ENCODE measurements at places on chromosomes 11 and 22.

GRCh38 chr11:1344056-1344635 lies 34.7 kb upstream of the TOLLIP start:
- no peak for DNase-seq

DNA sequence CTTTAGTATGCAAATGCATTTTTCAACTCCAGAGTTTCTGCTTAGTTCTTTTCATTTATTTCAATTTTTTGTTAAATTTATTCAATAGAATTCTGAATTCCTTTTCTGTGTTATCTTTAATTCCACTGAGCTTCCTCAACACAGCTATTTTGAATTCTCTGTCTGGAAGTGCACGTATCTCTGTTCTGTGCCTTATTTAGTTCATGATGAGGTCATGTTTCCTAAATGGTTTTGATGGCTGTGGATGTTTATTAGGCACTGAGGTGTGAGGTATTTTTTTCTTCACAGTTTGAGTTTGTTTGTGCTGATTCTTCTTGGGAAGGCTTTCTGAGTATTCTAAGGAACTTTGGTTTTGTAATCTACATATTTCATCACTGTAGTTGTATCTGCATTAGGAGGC lies 2042.8 kb upstream of the RAG2 start:
- DNase-seq: no peak

- DNase-seq: no peak
Measured at GRCh38 chr11:72075109-72075508, 5.2 kb downstream of the NUMA1 start.

DNA sequence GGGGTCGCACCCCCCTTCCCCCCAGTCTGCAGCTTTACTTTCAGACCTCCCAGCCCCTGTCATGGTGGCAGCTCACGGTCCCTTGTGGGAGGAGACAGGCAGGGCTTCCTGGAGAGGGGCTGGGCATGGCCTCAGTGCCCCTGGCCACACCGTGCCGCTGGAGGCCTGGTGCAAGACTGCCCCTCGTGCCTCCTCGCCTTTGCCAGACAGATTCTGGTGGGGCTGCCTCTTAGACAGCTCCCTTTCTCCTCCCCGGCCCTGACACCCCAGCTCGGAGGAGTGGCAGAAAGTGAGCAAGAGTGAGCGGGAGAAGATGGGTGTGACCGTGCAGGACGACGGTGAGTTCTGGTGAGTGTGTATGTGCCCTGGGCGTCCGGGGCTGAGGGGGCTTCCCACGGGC lies 12.1 kb upstream of the MYO7A start:
- DNase-seq: no peak

GRCh38 chr11:457111-457760 lies 7.2 kb downstream of the PTDSS2 start:
- DNase-seq: no peak

DNA sequence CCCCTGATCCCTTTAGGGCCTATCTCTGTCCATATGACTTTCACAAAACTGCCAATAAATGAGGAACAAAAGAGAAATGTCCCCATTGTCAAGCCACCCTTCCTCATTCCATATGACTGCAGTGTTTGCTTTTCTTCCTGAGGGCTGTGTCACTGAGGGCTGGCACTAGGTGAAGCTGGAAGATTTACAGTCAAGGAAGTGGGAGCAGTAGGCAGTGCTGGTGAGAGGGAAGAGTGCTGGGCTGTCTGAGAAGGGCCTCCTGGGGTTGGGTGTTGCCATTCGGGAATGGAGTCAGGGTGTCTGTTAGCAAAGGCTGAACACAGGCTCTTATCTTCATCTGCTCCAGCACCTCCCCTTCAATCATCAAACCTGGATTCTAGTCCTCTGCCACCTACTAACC lies 30.9 kb downstream of the INSC start:
- no peak for DNase-seq

GRCh38 chr11:61080526-61080925 lies 21.8 kb upstream of the CD5 start:
- no peak for DNase-seq

GRCh38 chr11:110026858-110027626 lies 66.2 kb upstream of the ZC3H12C start:
- DNase-seq: no peak

- no peak for DNase-seq
Measured at GRCh38 chr11:129973809-129974208, 28.8 kb downstream of the PRDM10 start.

DNA sequence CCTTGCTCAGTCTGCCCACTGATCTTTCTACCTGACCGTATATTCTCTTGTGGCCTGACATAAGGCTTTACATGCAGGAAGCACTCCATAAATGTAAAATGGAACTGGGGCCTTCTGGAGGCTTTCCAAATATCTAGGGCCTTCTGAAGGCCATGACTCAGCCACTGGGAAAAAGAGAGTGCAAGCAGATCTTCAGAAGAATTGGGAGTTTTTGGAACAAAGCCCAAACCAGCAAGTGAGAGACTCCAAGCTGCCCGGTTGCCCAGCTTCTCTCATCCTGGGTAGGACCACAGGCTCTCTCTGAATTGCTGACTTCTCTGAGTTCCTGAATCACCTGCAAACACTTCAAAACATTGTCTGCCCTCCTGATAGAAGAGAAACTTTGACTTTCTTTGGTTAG lies 107.9 kb upstream of the BMAL1 start:
- DNase-seq: no peak

GRCh38 chr22:23389271-23390071 lies 190.6 kb downstream of the IGLL1 start:
- DNase-seq: no peak

DNA sequence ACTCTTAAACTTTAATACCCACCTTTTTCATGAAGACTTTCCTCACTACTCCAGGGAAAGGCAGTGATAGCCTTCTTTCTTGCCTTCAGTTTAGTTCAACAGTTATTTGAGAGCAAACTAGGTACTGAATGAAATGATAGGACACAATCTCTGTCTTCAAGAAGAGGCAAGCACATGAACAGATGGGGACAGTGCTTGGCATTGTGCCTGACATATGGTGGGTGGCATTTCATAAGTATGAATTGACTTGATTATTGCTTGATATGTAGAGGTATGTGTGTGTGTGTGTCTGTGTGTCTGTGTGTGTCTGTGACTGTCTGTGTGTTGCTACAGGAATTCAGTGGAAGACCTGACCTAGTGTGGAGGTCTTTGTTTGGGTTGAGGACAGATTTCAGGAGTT lies 504.1 kb downstream of the NELL1 start:
- no peak for DNase-seq

- DNase-seq: no peak
Measured at GRCh38 chr11:31767685-31768084, 43.4 kb downstream of the PAX6 start.

- DNase-seq: no peak
Measured at GRCh38 chr11:2143799-2144543, 4.8 kb upstream of the IGF2 start.

DNA sequence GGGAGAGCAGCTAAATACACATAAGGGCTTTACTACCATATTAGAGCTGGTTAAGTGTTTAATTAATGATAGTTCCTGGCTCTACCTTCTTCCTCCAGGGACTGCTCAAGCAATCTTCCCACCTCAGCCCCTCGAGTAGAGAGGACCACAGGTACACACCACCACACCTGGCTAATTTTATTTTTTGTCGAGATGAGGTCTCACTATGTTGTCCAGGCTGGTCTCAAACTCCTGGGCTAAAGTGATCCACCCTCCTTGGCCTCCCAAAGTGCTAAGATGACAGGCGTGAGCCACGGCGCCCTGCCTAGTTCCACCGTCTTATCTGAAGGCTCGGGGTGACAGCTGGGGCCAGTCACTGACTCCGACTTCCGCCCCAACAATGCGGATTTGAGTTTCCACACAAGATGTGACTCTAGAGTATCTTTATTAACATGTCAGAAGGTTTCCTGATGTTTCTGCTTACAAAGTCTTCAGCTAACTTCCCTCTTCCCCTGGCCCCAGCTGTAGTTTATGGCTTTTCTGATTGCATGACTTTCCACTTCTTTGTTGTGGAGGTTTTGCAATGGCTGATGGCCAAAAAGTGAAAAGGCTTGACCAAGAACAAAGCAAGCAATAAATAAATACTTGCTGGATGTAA lies 16.8 kb downstream of the TPST2 start:
- DNase-seq: no peak

GRCh38 chr11:129324533-129325175 lies 51.0 kb upstream of the BARX2 start:
- DNase-seq: no peak

- no peak for DNase-seq
Measured at GRCh38 chr11:15672825-15673224, 558.1 kb downstream of the INSC start.

DNA sequence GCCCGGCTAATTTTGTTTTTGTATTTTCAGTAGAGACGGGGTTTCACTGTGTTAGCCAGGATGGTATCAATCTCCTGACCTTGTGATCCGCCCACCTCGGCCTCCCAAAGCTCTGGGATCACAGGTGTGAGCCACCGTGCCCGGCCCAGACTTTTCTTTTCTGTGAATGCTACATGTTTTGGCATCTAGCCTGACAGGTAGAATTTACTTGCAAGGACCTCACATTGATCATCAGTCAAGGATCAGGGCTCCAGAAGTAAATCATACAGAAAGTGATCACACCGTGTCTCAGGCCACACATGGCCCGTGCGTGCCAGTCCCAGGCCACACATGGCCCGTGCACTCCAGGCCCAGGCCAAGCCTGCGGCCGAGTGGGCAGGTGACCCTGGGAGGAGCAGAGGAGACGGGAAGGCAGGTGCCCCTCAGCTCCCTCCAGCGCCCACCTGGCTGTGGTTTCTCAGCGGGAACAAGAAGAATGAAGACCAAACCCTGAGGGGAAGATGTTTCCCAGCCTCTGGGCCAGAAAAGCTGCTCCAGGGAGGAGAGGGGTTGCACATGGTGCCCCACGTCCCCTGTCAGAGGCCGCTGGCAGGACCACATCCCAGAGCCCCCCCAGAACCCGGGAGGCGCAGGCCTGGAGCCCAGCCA lies 76.2 kb downstream of the BRD1 start:
- no peak for DNase-seq

DNA sequence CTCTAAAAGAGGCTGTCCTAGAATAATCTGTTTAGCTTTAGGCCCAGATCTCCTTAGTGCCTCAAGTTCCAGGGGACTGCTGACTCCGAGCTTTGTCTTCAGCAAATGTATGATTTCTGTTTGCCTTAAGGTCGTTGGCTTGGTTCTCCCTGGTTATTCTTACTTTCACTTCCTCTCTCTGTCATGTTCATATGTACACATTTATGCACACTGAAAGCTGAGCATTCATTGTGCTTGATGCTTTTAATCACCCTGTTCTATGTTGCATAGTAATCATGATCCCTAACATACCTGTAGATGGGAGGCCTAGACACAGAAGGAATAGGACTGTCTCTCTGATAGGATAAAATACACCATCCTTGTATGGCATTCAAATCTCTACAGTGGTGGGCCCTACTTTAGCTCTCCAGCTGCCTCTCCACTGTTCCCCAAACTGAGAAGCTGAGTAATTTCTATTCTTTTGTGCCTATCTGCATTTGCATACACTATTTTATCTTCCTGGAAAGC lies 7.2 kb downstream of the PPFIBP2 start:
- DNase-seq: no peak

- peak; percentile 38 for DNase-seq
Measured at GRCh38 chr11:120912504-120912903, 111.4 kb upstream of the TBCEL start.

GRCh38 chr11:67997475-67997921 lies 6.4 kb downstream of the UNC93B1 start:
- no peak for DNase-seq

GRCh38 chr11:3135481-3136440 lies 29.3 kb downstream of the OSBPL5 start:
- DNase-seq: no peak

DNA sequence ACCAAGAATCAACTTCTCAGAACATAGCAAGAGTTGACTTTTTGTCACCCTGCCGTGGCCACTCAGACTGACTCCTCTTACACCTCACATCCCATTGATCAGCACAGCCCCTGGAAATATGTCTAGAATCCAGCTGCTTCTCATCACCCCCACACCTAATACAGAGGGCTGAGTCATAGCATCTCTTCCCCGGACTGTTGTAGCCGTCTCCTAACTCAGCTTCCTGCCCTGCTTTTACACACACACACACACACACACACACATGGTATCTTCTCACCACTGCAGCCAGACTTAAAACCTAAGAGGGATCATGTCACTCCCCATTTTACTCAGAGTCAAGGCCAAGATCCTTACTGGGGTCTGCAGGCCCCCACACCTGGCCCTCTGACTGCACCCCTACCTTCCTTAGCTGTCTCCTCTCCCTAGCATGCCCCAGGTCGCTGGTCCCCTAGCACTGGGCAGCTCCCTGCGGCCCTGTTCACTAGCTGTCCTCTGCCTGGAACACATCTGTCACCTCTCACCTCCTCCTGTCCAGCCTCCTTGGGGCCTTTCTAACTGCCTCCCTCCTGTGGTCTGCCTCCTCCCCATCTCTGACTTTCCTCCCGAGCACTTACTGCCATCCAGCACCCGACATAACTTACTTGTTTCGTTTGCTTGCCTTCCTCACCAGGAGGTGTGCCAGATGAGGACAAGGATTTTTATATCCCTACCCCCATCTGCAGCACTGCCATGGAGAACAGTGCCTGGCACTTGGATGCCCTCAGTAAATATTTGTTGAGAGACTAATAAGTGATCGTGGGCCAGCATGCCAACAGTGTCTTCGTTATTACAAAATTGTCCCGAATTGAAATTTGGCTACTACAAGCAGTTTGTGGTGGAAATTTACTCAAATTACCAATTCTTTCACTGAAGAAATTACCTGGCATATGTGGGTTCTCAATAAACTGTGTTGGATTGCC lies 61.9 kb downstream of the BMAL1 start:
- peak; percentile 72 for DNase-seq

DNA sequence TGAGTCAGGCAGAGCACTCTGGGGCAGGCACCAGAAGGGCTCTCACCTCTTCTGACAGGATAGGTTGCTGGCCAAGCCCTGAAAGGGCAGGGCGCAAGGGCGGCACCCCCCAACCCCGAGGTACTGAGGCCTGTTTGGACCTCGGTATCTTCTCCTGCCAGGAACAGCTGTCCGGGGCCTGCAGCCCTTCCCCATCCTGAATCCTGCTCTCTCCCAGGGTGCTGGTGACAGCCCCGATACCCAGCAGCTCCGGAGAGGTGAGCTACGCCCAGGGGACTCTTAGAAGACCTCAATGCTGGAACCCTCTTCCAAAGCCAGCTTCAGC lies 79.1 kb downstream of the PHF21B start:
- DNase-seq: no peak

DNA sequence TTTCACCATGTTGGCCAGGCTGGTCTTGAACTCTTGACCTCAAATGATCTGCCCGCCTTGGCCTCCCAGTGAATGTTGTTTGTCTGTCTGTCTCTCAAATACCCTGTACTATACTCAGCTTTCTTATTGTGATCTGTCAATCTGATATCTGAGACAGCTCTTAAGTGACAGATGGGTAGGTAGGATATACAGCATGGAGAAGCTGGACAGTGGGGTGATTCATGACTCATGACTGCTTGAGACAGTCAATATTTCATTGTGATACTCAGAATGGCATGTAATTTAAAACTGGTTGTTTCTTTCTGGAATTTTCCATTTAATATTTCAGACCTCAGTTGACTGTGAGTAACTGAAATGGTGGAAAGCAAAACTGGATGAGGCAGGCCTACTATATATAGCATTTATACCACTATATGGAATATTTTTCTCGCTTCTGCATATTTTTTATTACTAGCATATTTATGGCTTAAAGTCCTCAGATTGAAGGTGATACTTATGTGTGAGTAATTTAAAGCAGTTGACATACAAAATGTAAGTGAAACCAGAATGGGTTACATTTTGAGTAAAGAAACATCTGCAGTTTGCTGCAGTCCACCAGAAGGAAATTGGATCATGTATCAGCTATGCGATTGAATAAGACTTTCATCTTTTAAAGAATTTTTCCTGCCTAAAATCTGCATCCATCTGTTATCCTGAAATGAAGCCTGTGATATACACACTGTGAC lies 22.3 kb downstream of the ARHGAP42 start:
- peak; percentile 74 for DNase-seq

- DNase-seq: no peak
Measured at GRCh38 chr11:67452141-67452952, at the start of gene GPR152. Gene GPR152, minus strand, starts transcription at chr11:67452729. Its CDS starts 5 bp downstream, at chr11:67452724.
